ENCODE measurements at places on chromosomes 16 and 17.

GRCh38 chr17:72403713-72404209, 282.9 kb downstream of the SOX9 start:
- DNase-seq, result no peak

- DNase-seq, result no peak
These were observed 23.0 kb upstream of the IL21R start for GRCh38 chr16:27378871-27379481.

DNA sequence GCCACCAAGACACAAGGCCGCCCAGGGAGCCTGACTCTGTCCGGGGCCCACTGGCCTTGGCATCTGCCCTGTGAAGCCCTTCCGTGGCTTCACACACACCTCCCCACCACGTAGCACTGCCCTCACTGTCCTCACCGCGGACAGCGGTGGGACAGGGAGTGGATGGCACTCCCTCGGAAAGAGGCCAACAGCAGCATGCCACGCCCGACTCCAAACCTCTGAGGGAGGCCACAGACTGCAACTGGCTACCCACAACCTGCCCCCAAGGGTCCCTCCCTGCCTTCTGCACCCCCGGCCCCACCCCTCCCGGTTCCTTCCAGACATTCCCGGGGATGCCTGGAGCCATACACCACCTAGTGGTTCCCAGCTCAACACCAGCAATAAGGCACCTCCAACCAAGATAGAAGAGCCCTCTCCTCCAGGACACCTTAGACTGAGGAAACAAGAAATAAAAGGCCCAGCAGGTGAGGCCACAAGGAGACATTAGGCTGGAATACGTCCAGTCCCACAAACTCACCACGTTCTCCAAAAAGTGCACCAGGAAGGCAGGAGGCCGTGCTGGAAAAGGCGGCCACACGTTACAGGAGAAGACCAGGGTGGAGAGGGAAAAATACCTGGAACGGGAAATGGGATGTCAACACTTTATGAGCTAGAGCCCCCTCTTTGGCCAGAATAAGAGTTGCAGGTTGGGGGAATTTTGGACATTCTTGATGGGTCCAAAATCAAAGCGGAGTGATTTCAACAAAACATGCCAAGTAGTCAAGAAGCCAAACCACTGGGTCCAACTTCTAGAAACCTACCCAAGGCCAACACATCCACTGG, 310.0 kb downstream of the SOX9 start:
- no peak for DNase-seq

GRCh38 chr16:66442502-66443268, 15.6 kb downstream of the BEAN1 start:
- DNase-seq, result no peak

- no peak for DNase-seq
These were observed 5.0 kb upstream of the WFIKKN2 start for GRCh38 chr17:50830352-50830751.

DNA sequence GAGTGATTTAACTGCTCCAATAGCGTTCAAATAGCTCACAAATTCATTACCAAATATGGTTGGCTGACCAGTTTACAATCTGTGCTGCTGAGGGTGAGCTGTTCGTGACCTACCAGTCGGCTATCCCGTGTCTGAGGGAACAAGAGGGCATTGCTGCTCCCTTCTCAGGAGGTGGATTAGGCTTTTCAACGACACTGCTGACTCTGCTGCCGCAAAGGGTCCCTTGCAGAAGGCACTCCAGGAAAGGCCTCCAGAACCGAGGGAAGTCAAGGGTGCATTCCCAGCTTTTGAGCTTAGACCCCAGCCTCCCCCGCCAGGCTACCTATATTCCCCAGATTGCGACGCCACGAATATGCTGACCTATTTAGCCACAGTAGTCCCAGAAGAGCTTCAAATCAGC, 32.3 kb downstream of the GJC1 start:
- no peak for DNase-seq

Data from stimulated activated CD4-positive, alpha-beta T cell treated with anti-CD3 and anti-CD28 coated beads, TNF-alpha, amount 100 ng/mL, for 1 hour (primary cell).